ENCODE measurements at places on chromosomes 12 and 14.

GRCh38 chr12:109944561-109945359 lies 44.7 kb downstream of the TCHP start:
- DNase-seq: peak; percentile 82

DNA sequence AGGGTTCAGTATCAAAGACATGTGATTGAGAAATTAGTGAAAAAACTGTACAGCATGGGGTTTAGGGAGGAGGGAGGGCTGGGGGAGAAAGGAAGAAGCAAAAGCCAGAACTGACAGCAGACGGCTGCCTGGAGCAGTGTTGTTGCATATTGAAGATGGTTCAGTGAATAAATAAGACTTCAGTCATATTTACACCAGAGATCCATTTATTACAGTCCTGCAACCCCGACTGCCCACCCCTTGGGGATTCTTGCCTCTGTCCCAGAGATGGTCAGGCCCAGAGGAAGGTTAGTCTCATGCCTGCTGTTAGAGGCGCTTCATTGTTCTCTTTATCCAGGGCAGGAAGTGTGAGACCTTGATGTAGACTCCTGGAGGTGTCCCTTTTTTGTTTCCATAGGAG lies 3.2 kb downstream of the GZMH start:
- no peak for DNase-seq

GRCh38 chr12:55049676-55050075 lies 29.9 kb downstream of the NEUROD4 start:
- no peak for DNase-seq

DNA sequence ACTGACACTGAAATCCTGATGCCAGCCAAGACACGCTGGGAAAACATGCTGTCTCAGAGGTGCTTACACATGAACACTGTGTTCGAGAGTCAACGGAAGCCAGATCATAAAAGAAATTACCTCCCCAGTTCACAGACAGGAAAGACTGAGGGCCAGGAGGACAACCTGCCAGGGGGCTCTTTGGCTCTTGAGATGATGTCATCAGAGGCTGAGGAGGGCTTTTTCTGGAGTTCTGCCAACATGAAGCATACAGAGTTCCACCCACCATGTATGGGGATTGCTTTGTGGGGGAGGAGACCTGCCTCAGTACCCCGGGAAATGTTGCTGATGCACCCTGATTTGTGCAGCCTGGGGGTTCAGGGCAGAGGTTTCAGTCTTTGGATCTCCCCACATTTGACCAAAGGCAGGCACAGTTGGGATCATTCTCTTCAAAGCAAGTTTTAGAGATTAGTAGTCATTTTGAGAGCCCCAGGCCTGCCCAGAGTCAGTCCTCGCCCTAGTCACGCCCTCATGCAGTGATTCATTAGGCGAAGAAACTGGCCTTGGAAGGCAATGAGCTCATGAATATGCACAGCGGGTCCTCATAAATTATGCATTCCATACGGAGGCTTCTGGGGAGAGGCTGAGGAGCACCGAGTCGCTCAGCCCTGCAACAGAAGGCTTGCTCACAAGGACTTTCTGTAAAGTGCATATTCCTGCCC lies 34.9 kb upstream of the EML1 start:
- DNase-seq: peak; percentile 88

- DNase-seq: no peak
These were observed 33.2 kb downstream of the TOGARAM1 start for GRCh38 chr14:44995196-44995595.

- DNase-seq: no peak
These were observed 2.6 kb downstream of the DCN start for GRCh38 chr12:91179966-91180561.

GRCh38 chr12:114400925-114401324 lies 5.0 kb downstream of the TBX5 start:
- peak; percentile 74 for DNase-seq

DNA sequence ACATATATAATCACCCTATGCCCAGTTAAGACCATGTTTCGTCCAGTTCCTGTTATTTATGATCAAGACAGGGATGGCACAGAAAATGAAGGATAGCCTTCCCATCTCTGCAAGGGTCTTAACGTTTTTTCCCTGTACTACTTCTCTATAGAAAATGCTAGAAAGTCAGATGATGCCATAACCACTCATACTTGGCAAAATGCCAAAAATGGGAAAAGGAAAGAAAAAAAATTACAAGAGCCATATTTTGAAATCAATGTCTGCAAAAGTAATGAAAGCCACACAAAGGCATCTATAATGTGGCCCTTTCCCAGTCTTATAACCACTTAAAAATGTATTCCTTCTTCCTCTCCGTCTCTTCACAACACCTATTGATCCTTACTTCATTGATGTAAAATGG lies 1.8 kb upstream of the MYL6B start:
- DNase-seq: no peak

DNA sequence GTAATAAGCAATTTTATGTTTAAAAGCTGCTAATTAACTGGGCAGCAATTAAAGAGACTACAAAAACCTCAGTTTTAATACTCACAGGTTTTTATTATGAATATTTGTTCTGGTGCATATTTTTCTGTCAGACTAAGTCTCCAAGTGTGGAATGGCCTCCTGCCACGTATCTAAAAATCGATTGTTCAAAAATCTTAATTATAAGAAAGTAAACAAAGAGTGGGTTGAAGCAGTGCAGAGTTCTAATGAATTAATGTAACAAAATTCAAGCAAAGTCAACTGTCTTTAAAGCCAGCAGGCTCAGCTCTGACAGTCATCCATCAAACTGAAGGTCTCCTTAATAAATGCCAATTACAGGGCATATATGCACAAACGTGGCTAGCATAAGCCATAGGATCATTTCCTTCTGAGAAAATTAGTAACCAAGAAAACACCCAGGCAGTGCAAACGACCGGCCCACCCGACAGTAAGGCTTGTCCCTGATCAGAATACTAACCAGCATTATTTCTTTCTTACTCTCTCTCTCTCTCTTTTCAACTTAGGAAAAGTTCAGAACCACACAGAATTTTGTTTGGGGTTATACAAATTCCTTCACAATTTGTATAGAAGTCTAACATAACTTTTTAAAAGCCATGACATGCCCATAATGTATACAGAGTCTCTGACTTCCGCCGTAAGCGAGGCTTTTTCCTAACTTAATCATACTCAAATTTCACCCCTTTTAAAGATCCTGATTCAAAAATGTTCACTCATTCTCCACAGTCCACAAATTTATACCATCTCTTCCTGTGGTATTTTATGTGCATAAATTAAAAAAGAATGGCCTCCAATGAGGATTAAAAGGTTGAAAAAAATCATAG lies 83.8 kb downstream of the SLC25A21 start:
- no peak for DNase-seq

- peak; percentile 91 for DNase-seq
These were observed 6.8 kb upstream of the ASIC1 start for GRCh38 chr12:50050410-50051098.

GRCh38 chr14:97025722-97026121 lies 228.5 kb downstream of the VRK1 start:
- DNase-seq: peak; percentile 65
